ENCODE measurements at places on chromosomes 7 and 10.

GRCh38 chr10:62333135-62333889 is 40.9 kb upstream of the ZNF365 start:
- DNase-seq, result no peak

GRCh38 chr10:24882047-24882698 is 70.2 kb downstream of the PRTFDC1 start:
- no peak for DNase-seq

DNA sequence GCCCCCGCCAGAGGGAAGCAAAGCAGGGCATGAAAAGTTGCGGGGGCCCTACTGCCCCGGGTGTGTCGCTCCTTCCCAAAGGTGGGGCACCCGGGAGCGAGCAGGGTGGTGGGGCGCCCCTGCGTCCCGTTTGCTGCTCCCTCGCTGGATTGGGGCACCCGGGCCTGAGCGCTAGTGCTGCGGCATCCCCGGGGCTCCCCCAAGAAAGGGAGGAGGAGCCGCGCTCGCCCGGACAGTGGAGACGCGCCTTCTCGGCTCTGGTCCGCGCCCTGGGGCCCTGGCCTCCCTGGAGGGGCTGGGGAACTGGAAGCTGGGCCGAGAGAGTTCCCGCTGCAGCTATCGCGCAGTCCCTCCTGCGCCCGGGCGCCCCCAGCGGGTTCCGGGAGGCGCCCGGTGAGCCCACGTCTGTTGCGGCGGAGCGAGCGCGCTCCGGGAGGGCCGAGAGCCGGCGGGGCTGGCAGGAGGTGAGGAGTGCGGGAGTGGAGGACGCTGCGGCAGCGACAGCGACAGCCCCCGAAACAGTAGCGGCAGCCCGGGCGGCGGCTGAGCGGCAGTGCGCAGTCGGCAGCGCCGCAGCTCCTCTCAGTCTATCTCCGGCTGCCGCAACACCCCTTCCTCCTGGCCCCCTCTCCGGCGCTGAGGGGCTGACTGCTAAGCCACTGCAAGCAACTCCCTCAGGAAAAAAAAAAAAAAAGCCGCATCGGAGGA is 504 bp upstream of the BMPER start:
- no peak for DNase-seq

DNA sequence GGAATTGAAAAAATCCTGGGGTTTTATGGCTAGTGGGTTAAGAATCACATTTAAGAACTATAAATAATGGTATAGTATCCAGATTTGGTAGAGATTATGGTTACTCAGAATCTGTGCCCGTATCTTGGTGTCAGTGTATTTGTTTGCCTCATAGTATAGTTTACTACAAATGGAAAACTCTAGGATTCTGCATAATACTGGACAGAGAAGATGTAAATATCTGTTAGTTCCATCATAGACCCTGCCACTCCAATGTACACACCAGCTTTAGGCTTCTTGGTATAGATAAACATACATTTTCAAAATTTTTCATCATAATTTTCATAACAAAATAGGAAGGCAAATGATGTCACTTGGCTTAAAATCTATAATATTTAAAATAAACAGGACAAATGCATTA is 108.1 kb downstream of the CFTR start:
- DNase-seq, result no peak

DNA sequence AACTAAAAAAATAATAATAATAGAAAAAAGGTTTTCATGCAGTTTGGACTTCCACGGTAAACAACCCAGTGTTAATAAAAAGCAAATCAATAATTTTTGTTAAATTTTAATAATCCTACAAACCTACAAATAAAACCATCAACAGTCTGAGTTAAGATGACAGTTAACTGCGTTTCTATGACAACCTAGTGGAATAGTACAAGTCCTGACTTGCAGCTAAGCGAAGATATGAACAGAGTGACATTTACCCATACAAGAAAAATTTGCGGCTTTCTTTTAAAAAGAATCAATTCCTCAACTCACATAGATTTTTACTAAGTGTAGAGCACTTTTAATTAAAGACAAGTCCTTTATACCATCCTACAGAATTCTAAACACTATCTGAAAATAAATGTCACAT is 35.6 kb downstream of the VPS41 start:
- no peak for DNase-seq

DNA sequence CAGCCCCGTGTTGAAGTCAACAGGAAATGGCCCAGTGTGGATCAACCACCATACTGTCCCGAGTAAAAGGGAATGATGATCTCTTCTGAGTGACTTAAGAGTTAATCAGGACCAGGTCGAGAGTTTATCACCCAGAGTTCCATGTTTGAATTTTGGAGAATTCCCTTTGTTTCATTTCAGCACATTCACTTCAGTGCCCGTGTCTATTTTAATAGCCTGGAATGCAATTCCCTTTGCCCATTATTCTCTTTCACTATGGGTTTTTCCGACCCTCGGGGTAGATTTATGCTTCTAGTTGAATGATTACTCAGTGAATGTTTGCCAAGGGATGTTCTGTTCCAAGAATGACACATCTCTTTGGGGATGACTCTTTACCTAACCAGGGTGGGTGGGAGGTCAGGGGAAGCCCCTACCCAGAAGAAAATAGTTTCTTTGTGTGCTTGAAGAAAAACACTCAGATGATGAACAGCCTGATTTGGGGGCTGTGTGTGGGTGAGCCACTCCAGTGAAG is 594.9 kb downstream of the INHBA start:
- no peak for DNase-seq

DNA sequence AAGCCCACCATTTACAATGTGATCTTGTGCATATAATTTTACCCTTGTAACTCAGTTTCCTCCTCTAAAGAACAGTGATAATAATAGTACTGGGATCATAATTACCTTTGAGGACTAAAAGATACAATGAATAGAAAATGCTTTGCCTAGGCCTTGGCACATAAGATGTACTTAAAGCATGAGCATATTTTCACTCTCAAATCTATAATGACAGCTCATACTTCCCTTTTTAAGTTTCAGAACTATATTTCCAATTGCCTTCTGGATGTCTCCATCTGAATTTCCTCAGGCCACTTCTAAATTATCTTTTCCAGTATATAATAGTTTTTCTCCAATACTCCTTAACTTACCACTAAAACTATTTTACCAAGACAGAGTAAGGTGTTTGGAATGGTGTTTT is 13.3 kb upstream of the ITGB8 start:
- no peak for DNase-seq

DNA sequence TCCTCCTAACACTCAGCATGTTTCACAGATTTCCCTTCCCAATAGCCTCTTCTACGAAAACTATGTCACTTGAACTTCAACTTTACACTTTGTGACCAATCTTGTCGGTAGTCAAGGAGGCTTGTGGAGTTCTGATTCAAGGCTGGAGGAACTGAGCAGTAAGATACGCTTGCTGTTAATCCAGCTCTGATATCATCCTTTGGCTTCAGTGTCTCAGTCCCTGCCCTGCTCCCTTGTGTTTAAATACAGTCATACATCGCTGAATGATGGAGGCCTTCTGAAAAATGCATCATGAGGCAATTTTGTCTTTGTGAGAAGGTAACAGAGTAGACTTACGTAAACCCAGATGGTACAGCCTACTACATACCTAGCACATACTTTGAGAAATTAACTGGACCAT is 173.6 kb downstream of the RNF133 start:
- DNase-seq, result no peak

DNA sequence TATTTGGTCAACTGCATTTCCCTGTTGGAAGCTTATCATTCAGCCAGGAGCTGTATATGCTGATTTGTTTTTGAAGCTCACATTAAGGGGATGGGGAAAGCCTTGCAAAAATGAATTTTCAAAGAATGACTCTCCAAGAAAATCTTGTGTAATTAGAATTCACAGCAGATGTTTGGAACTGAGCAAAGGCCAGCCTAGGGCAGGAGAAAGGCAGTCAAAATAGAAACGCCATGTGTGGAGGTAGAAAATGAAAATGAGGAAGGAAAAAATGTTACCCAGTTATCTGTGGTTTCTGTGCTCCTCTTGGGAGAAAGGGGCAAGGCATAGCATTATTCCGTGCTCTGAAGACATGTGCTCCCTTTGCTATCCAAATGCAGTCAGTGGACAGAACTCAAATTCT is 93.5 kb downstream of the NRP1 start:
- DNase-seq, result no peak

- no peak for DNase-seq
These were observed 30.3 kb downstream of the C7orf33 start for GRCh38 chr7:148620749-148621359.

DNA sequence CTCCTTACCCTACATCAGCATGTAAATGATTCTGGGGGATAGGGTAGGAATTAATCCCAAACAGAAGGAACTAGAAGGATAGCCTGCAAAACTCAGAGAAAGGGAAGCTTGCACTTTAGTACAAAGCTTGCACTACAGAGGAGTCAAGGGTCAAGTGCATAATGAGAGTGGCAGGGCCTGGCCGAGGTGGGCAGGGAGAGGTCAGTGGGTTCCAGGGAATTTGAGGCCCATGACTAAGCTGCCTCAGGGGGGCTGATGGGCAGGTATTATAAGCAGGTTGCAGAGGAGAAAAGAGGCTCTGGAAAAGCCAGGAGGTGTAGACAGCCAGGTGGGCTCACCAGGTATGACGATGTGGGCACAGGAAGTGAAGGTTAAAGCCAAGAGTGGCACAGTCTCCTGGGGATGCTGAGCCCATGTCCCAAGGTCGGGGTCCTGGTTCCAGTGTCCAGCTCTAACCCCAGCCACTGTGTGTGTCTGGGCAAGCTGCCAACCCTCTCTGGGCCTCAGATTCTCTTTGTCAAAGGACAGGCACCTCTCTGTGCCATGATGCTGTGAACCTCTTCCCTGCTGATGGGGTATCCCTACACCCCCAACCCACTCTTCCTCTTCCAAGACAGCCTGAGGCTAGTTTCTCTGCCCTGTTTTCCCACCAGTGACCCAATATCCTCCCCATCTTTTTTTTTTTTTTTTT is 32.0 kb upstream of the ELN start:
- DNase-seq, result no peak
